ENCODE measurements at places on chromosomes 7 and 10. TPM values are rescaled to one million over a fixed set of nuclear protein-coding genes. Genes with fewer than 3 reads are reported as not detected.

The STEAP4 gene
- not detected for total RNA-seq

DNA sequence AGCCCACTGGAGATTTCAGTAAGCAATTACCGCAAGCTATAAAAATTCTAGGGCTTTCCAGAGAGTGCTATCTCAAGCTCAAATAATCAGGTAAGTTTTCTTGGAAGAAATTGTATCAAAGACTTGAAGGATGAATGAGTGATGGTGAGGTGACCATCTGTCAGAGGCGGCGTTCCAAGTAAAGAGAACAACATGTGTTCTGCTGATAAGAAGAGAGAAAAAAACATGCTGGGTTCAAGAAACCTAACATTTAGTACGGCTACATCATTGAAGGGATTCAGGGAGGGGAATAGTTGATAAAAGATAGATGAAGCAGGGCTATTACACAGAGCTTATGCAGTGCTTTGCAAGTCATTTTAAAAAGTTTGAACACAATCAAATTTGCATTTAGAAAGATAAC is 100.7 kb downstream of the GNAI1 start:
- no peak for DNase-seq

DNA sequence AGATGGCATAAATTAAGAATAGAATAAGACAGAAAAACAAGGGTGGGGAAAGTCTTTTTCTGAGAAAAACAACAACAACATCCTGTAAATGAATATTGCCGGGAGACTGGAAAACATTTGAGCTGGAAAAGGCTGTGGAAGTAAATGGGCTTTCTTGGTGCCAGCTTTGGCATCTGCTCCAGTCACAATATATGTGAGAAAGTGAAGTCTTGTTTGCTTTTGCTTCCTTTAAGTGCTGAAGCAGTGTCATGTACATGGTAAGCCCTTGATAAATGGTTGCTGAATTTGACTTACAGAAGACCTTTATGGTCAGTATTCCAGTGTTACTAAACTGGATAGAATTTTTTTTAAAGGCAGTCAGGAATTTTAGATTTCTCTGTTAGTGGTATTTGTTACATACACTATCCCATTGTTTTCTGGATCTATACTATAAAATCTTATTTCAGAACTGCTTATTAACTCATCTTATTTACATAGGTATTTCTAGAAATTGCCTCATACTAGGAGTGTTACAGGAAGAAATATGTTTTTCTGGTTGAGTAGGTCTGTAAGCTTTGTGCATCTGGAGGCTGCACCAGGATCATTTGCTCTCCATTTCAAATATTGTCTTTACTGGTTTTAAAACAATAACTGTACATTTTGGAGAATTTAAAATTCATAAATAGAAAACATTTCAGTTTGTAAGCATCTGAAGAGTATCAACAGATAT is 201.7 kb upstream of the FOXP2 start:
- no peak for DNase-seq

The PON1 gene
- not detected for total RNA-seq

GRCh38 chr10:125016611-125017202 is 74.8 kb downstream of the ZRANB1 start:
- no peak for DNase-seq

The H2AZ2 gene
- total RNA-seq, result 291 TPM

DNA sequence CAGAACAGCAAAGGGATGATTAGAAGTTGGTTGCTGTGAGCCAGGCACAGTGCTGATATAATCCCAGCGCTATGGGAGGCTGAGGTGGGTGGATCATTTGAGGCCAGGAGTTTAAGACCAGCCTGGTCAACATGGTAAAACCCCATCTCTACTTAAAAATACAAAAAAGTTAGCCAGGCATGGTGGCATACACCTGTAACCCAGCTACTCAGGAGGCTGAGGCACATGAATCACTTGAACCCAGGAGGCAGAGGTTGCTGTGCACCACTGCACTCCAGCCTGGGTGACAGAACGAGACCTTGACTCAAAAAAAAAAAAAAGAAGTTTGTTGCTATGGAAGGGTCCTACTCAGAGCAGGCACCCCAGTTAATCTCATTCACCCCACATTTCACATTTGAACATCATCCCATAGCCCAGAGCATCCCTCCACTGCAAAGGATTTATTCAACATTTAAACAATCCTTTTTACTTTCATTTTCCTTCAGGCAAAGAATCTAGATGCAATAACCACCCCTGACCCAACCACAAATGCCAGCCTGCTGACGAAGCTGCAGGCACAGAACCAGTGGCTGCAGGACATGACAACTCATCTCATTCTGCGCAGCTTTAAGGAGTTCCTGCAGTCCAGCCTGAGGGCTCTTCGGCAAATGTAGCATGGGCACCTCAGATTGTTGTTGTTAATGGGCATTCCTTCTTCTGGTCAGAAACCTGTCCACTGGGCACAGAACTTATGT is 4.1 kb downstream of the IL6 start:
- no peak for DNase-seq

The ADRB1 gene
- 1.3 TPM for total RNA-seq

GRCh38 chr7:15503603-15504290 is 58.1 kb downstream of the AGMO start:
- no peak for DNase-seq

The IDI2 gene
- total RNA-seq, result not detected

The TMEM176B gene
- 0.37 TPM for total RNA-seq

GRCh38 chr7:74479961-74480829 is 26.5 kb downstream of the GTF2IRD1 start:
- no peak for DNase-seq

The NACAD gene
- total RNA-seq, result not detected

DNA sequence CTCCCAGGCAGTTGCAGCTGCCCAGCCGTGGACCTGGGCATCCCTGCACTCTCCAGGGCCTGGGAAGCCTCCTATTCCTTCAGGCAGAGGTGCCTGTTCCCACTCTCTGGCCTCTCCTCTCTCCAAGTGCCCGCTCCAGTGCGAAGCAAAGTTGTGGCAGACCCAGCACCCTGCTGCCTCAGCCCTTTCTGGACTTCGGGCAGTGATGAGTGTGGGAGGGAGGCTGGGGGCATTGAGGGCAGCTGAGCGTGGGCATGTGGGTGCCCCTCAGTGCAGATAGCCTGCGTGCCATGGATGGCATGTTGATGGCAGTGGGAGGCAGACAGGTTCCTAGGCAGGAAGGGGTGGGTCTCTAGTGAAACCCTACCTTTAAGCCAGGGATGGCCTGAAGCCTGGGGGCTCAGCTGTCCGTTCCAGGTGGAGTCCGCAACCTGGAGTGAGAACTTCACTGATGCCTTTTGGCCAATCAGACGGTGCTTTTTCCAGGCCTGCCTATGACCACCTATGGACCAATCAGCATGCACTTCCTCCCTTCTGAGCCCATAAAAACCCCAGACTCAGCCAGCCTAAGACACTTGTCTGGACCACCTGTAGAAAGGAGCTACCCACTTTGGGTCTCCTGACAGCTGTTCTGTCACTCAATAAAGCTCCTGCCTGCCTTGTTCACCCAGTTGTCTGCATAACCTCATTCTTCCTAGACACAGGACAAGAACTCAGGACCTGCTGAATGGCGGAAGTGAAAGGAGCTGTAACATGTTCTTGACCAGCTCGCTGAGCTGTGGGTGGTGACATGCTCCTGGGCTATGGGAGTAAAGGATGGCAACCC is 26.1 kb downstream of the SVIL start:
- DNase-seq, result no peak

- DNase-seq, result no peak
Observed at GRCh38 chr7:38558761-38559345, 72.3 kb downstream of the AMPH start.

DNA sequence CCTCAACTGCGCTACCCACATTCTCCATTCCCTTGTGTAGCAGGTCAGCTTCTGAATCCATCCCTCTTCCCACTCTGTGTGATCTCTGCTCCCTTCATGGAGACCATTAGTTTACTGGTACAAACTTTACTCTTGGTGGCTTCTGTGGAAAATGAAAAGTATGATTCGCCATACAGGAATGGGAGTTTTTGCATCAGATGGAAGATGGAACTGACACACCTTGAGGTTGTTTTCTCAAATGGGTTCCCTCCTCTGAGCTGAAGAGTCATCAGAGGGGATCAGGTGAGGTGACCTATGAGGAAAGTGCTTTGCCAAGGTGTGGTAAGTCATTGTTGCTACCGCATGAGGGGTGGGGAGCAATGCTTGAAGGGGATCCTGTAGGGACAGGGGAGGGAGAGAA is 266.8 kb downstream of the INHBA start:
- no peak for DNase-seq

GRCh38 chr7:53397911-53398310 is 362.5 kb downstream of the POM121L12 start:
- no peak for DNase-seq

DNA sequence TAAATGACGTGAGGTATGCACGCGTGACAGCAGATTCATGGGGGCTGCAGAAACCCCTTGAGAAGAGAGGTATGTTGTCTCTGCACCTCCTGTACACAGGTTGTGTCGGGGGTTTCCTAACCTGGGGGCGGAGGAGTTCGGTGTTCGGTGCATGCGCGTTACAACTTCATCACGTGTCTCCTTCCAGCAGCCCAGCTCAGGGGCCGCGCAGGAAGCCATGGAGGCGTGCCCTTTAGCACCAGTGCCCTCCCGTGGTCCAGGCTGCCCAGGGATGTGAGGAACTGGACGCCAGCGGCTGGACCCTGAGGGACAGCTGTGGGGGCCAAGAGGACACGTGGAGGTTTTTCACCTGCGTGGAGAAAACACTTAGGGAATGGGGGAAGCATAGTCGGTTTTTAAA is 186.4 kb downstream of the EBF3 start:
- no peak for DNase-seq

GRCh38 chr10:121831777-121832176 is 96.1 kb downstream of the ATE1 start:
- no peak for DNase-seq

GRCh38 chr10:112370424-112370819 is 3.5 kb upstream of the ACSL5 start:
- no peak for DNase-seq

The SFR1 gene
- total RNA-seq, result 18.0 TPM

DNA sequence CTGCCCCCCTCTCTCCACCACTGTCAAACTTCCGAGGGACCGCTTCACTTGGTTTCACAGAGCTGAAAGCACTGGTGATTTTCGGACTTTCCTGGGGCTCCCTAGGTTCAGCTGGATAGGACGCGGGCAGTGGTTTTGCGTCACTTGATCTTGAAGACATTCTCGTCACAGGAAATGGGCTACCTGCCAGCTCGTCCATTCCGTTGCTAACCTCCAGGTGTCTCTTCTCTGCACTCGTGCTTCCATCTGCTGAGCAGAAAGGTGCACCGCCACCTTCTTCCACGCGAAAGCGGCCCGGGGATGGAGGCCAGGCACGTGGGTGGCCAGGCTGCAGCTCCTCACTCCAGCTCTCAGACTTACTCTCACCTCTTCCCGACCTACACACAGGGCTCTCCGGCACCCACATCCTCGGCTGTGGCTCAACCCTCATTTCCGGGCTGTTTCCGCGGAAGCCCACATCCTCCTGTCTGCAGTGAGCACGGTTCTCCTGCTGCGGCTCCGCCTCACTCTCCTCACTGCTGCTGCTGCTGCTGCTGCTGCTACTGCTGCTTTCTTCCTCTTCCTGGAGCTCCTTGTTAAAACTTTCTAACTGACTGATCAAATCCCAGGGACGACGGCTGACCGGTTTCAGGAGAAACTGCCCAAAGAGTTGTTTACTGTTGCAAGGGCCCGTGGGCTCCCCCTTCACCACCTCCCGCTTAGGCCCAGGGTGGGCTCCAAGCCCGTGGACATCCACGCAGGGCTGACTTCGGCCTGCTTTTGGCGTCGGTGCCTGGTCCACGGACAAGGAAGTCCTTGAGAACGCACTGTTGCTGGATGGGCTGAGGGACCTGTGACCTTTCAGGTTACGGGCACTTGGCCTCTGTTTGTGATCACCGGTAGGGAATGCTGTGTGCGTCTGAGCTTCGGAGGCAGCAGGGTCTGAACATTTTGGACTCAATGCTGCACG is 32.1 kb downstream of the JCAD start:
- DNase-seq, result peak; percentile 13

- no peak for DNase-seq
Observed at GRCh38 chr10:71849461-71849908, 1.6 kb downstream of the PSAP start.

The CBLL1 gene
- total RNA-seq, result 57.2 TPM

The RADIL gene
- 0.24 TPM for total RNA-seq

DNA sequence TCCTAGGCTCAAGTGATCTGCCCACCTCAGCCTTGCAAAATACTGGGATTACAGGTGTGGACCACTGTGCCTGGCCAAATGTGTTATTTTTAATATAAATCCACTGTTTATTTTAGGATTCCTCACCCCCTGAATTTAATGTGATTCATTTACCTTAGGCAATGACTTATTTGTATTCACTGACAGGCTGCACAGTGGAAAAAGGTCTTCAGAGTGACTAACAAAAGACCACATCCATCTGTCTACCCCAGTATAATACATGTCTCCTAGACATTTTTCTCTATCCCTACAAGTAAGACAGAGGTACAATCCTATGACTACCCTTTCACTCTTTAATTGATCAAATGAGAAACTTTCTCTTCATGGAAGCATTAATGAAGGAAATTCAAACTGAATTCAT is 230.2 kb downstream of the AHR start:
- no peak for DNase-seq

The CALHM3 gene
- not detected for total RNA-seq

The CALCR gene
- total RNA-seq, result not detected

DNA sequence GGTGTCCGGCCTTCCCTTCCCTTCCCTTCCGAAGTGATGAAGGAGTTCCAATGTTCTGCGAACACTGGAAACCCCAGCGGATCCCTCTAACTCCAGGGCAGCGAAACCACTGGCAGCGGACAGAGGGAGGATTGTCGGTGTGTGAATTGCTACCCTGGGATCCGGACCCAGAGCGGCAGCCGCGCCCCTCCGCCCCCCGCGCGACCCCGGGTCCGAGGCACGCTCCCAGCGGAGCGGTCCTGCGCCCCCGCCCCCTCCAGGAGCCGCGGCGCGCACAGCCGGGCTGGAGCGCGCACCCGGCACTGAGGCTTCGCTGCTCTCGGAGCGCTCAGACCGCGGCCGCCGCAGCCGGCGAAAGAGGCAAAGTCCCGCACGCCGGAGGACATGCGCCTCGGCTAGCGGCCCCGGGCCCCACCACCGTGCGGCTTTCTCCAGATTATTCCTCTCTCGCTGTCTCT is at the start of gene PTPRZ1:
Gene PTPRZ1, plus strand, starts transcription at position 331 of the 458 bp plus-strand sequence. CDS start 339 bp downstream, outside the sequence.
- no peak for DNase-seq

DNA sequence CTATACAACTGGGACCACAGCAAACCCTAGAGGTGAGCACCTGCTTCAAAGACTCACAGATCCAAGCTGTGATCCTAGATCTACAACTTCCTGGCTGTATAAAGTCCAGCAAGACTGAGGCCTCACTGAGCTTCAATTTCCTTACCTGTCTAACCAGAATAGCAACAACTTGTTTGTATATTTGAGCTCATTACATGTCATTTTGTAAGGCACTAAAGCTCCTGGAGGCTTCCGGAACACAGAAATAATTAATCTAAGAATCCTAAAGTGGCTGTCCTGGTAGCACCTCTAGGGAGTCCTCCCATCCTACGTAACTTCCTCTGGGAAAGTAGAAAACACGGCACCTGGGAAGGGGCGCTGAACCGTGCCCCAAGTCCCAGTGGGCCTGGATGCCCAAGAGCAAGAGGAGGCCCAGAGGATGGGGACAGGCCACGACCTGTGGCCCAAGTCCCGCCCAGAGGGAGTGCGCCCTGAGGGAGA is 39.4 kb downstream of the HK1 start:
- peak; percentile 32 for DNase-seq

The ECHS1 gene
- 46.2 TPM for total RNA-seq

All from OCI-LY7 (cell line).